GM13977 (cell line): ENCODE measurements at places on chromosomes 4 and X.

- no peak for DNase-seq
Measured at GRCh38 chr4:155805016-155805415, 46.2 kb downstream of the GUCY1B1 start.

DNA sequence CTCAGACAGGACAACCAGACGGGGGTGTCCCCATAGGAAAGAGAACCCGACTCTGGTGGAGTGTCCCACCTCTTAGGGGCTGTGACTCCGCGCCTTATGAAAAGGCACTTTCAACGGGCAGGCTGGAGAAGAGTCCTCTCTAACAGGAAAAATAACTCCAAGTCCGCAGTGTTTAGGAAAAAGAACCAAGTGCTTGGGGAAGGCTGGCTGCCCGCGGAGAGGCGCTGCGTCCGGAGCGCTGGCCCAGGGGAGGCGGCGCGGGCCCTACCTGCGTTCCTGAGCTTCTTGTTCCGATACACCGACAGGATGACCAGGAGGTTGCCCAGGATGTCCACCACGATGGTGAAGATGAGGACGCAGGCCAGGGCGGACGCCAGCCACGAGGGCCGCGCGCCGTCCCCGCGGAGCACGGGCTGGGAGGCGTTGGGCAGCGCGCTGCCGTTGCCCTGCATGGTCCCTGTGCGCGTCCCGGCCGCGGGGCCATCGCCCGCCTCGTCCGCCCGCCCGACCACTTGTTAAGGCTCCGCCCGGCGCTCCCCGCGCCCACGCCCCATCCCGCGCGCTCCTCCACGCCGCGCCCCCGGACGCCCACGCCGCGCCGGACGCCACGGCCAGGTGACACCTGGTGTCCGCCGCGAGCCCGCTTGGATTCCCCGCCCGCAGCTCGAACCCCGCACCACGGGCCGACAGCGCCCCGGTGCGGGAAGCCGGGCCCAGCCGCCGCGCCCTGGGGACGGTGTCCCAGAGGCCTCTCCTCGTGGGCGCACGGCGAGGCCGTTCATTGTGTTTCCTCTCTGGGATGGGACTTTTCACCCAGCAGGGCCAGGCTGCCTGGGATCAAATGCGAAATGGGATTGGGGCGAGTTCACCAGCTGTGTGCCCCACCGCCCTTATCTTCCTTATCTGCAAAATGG, at the start of gene MTNR1A:
TSS of gene MTNR1A (minus strand) at position 654 of the 914 bp plus-strand sequence. CDS start at position 452, 202 bp downstream.
- DNase-seq: no peak

DNA sequence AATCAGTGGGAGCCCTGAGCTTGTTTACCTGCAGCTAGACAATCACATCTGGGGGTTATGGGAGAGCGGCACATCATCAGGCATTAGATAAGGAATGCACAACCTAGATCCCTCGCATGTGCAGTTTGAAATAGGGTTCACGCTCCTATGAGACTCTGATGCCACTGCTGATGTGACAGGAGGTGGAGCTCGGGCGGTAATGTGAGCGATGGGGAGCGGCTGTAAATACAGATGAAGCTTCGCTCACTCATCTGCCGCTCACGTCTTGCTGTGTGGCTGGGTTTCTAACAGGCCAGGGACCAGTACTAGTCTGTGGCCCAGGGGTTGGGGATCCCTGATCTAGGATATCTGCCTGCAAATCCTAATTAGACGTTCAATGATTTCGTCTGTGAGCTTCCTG, 90.3 kb downstream of the CRMP1 start:
- DNase-seq: no peak

DNA sequence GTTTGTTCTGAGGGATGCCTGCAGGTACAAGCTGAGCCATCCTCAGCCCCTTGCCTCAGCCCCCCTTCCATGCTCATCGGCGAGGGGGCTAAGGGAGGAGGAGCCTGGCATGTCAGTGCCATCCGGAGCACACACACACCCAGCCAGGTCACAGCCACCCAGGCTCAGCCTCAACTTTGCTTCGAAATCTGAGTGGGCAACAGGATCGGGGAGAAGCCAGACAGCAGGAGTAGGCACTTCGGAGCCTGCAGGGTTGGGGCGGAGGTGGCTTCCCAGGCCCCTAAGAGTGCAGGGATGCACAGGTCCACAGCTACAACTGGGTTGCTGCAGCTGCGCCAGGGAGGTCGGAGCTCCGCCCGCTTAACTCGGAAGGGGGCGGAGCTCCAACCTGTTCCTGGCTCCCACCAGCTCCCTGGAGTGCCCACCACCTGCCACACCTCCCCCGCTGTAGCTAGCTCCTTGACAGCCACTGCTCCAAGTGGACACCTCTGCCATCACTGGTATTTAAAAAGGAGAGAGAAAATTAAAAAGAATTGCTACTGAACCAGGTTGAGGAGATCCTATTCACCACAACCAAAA, 192.9 kb upstream of the GALNT7 start:
- DNase-seq: no peak

DNA sequence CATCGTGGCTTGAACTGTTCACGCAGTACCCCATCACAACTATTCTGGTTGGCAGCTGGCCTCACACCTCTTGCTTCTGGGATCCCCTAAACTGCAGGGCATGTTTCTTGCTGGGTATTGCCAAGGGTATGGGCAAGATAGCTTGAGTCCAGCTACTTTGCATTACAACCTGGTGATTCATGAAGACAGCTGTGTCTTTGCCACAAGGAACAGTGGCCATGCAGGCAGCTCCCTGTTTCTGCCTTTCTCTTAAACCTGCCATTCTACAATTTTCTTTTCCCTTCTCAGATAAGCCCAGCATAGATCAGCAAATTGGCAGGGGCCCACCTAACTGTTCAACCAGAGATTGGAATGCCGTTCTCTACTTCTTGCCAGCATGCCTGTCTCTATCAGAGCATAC, 42.8 kb downstream of the TENM3 start:
- DNase-seq: no peak

GRCh38 chrX:20181598-20182329, 40.1 kb upstream of the EIF1AX start:
- no peak for DNase-seq

DNA sequence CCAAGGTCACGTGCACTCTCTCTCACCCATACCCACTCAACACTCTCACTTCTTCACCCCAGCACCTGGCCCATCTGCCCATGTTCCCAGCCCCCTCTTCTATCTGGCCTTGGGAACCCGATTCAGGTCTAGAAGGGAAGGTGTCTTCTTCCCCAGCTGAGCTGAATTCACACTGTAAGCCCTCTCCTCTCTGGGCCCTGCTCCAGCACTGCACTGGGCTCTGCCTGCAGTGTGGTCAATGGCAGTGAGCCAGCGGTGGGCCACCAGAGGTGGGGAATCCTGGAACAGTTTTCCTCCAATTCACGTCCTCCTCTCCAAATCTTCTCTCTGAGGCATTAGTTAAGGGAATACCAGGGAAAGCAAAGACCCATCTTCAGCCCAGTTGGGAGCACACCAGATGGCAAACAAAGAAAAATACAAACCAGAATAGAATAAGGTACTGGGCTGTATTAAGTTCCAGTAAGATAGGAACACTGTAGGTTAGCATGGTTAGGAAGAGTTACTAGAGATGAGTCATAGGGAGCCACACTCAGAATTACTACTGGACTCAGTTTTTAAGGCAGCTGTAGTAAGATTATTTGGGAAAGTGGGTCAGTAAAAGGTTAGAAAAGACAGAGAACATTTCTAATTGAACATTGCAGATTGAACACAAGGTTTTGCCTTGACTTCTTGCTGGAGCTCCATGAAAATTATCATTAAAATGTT, 5.0 kb downstream of the AWAT2 start:
- DNase-seq: no peak

GRCh38 chr4:81635739-81636138, 164.0 kb upstream of the RASGEF1B start:
- no peak for DNase-seq

DNA sequence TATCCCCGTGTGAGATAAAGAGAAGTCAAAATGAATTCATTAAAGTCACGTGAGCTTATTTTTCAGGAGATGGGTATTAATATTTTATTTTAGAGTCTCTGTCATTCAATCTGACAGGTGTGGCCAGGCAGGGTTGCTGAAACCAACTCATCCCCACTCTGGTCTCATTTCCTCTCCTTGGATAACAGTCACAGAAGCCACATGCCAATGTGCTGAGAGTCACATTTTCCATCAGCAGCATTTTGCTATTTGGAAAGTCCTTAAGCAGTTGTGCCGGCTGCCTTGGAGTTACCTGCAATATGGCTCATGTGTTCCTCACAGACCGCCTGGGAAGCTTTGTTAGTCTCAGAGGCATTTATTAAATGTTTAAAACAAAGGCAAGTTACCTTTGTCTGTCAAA, 302.3 kb downstream of the DCHS2 start:
- DNase-seq: no peak

DNA sequence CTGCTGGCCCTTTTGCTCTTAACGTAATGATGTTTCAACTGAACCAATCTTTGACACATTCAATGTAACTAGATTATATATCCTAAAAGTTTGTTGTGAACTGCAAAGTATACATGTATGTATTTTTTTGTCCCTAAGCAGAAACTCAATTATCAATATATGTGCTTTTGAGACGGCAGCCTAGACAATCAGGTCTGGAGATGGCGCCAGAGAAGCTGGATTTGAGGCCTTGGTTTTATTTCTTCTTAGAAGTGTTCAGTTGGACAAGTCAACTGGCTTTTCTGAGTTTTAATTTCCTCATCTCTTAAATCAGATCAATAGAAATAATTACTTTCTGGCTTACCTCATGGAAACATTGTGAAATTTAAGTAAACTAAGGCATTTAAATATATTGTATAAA, 62.5 kb downstream of the DCAF8L1 start:
- DNase-seq: no peak

GRCh38 chr4:121166976-121167375, 2.9 kb upstream of the TNIP3 start:
- DNase-seq: no peak
